T1000 (cell line): ENCODE measurements at places on chromosomes 7 and 10.
A peak's percentile ranks its signal among the peaks of the same experiment; 100 is the strongest.

DNA sequence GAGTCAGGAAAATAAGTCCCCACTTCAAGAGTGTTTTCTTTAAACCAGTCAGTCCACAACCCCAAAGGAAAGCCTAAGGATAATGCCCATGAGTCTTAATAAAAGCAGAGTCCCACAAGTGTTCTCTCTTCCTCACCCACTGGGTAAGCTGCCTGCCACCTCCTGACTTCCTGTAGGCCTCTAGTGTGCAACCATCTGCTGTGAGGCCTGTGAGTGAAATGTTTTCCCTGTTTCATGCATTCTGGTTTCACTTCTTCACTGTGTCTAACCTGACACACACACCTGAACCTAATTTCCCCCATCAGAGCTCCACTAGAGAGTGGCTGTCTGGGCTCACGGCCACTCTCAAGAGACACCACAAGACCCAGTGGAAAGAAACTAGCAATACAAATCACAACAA is 38.9 kb upstream of the GDF10 start:
- no peak for DNase-seq

DNA sequence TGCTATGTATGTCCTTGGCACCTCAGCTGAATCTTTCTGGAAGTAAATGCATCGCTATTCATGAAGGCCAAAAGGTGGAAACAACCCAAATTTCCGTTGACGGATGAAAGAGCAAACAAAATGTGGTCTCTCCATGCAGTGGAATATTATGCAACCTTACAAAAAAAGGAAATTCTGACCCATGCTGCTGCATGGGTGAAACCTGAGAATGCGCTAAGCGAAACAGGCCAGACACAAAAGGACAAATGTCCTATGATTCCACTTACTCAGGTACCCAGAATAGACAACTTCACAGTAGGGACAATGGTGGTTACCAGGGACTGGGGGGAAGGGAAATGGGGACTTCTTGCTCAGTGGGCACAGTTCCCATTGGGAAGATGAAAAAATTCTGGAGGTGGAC is 158.8 kb downstream of the CAMK1D start:
- DNase-seq, result no peak

- DNase-seq, result no peak
Observed at GRCh38 chr10:71262027-71262426, 49.7 kb downstream of the UNC5B start.

GRCh38 chr10:94041206-94041605 is 47.5 kb downstream of the PLCE1 start:
- DNase-seq, result no peak

DNA sequence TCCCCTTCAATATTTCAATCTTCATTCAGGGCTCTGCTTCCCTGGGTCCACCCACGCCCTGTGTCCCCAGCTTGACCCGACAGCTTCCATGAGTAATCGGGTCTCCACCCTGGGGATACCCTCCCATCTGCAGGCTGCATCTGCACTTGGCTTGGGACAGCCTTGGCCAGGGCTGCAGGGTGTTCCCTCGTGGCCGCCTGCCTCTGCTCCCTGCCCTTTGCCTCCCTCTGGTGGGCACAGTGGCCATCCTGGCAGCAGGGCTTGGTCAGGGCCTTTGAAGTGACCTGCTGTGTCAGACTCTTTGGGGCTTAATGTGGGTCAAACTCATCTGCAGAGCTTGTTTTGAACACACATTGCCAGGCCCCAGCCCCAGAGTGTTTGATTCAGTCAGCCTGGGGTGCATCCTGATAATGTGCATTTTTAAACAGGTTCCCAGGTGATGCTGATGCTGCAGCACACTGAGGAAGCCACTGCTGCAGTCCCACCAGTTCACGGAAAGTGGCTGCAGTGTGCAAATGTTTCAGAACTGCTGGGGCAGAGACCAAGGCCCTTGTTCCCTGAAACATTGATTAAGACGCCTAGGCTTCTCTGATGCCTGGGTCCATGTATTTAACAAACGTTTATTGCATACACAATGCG is 80.7 kb upstream of the SEC61G start:
- DNase-seq, result peak; percentile 46

DNA sequence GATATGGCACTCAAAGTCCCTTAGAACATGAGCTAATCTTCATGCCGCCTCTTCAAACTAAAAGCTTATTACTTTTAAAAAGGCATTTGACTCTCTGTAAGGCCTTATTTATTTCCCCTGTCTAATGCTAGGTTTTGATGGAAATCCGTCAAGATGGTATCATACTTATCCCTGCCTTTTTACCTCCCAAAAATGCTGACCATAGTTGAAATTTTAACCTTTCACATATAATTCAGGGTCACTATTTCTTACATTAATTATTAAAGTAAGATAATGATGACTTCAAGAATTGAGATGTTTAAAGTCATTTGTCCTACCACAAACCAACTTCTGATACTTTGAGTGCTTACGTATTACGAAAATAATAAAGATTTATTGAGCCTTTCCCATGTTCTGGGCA is 12.3 kb upstream of the OSBPL3 start:
- no peak for DNase-seq

GRCh38 chr10:29243750-29244149 is 45.1 kb upstream of the LYZL1 start:
- no peak for DNase-seq

DNA sequence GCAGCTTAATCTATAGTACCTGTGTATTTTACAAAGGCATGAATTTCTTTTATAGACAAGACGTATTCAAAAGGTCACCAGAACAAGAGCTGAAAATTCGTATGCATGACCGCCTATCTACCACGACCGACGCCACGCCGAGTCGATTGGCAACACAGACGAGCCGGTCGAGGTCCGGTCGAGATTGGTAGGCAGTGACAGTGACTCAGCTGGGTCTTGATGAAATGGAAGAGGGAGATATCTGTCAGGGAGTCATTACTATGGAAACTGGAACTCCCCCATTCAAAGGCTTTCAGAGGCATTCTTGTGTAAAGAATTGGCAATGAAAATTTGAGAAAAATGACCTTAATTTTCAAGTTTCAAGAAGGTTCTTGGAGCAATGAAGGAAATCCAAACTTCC is 2.1 kb downstream of the ATP5MK start:
- DNase-seq, result no peak

DNA sequence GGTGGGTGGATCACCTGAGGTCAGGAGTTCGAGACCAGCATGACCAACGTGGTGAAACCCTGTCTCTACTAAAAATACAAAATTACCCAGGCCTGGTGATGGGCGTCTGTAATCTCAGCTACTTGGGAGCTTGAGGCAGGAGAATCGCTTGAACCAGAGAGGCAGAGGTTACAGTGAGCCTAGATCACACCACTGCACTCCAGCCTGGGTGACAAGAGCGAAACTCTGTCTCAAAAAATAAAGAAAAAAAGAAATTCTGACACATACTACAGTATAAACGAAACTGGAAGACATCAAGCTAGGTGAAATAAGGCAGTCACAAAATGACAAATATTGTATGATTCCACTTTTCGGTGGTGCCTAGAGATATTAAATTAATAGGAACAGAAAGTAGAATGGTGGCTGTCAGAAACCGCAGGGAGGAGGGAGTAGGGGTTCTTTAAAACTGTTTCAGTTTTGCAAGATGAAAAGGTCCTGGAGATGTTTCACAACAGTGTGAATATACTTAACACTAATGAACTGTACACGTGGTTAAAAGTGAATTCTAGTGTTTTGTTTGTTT is 23.2 kb downstream of the PILRA start:
- DNase-seq, result no peak

DNA sequence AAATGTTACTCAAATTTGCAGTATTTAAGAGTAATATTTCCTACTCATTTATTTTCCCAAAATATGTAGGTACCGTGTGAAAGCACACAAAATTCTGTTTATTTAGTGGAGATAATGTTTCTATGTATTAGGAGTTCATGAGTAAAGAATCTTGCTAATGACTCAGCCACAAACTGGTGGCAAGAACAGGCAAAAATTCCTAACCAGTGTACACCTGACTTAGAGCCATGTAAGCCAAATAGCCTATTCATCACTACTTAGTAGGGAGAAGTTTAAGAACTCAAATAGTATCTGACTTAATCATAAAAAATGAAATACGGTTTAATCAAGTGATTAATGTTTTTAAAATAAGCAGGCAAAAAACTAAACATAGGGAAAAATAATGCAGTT is 169.0 kb downstream of the SRPK2 start:
- DNase-seq, result no peak

GRCh38 chr7:17472939-17473338 is 174.5 kb downstream of the AHR start:
- no peak for DNase-seq

DNA sequence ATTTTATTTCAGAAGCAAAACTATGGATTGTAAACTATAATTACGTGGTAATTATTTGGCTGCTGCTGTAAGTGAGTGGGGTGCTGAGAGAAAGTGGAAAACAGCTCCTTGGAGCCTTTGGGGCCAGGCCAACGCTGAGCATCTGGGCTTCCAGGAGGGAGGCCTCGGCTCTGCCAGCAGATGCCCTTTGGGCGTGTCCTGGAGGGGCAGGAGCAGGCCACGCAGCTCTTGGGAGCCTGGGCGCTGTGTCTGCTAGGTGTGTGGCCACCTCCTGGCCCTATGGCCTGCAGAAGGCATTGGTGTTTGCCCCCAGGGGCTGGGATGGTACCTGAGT is 423.3 kb downstream of the GLRX3 start:
- no peak for DNase-seq

GRCh38 chr7:17623546-17624185 is 316.6 kb downstream of the SNX13 start:
- DNase-seq, result no peak

DNA sequence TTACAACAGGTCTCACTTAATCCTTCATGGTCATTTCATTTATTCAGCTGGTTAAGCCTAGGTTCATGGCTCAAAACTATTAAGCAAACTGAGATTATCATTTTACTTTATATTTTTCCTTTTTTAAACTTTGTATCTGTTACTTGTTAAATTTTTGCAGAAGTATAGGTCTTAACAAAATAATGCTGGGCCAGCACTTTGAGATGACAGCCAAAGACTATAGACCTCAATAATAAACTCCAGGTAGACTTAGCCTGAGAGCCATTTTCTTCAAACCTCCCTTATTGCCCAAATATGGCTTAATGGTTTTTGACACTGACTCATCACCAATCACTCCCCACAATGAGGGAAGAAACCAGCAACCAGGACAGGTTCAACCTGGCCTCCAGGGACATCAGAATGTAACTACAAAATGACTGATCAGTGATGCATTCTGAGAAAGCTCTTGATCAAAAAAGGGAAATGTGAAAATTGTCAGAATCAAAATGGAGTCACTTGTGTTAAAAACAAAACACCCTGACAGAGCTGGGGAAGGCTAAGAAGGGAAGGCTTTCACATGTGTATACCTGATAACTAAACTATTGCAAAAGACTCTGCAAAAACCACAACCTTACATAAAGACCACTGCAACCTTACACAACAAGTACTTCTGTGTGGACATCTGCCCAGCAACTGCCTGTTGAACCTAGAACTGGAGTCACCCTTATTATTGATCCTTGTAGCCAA is 2.1 kb upstream of the CCDC126 start:
- DNase-seq, result no peak

DNA sequence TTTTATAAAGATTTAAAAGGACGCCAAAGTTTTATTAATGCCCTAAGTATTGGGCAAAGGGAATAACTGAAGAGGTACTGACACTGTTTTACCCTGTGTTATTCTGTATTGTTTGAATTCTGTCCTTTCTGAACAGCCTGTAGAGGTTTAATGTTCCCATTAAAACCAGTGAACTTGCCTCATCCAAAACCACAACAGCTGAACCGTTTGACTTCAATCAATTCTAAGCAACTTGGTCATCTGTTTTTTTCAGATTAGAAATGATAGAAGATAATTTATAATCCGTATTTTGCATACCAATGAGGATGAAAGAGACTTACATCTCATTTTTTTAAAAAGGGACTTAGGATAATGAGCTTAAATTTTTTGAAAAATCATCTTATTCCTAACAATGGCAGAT is 40.4 kb downstream of the HACD1 start:
- DNase-seq, result no peak

DNA sequence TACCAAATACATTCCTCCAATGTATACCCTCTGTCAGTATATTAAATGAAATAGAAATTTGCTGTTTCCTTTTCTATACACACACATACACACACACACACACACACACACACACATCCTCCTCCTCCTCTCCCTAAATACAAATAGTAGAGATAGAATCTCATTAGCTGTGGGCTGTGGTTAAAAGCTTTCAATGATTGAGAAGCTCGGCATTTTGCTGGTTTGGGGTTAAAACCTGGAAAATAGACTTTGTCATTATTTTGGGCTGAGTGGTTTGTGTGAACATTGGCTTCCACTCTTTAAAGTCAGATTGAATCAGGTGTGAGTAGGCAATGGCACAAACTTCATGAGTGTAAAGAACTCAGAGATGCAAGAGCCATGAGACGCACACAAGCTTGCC is 596.0 kb downstream of the XPNPEP1 start:
- no peak for DNase-seq

- DNase-seq, result no peak
Observed at GRCh38 chr10:102300278-102300843, 55.0 kb downstream of the GBF1 start.

DNA sequence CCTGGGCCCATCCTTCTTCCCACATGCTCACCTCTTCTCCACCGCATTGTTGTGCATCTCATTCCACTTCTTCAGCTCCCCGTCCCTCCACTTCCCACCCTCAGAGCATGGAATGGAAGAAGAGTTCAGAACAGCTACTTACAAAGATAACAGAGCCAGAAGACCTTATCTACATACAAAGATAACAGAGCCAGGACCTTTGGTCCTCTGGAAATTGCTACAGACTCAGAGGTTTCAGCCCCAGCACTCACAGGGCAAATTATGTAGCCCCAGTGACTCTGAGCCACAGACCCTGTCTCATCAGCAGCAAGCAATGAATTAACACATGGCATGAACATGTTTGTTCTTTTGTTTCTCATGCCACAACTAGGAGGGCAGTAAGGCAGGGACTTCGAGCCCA is 28.7 kb upstream of the SLC29A3 start:
- no peak for DNase-seq

- no peak for DNase-seq
Observed at GRCh38 chr7:137172105-137172590, 171.4 kb downstream of the PTN start.

DNA sequence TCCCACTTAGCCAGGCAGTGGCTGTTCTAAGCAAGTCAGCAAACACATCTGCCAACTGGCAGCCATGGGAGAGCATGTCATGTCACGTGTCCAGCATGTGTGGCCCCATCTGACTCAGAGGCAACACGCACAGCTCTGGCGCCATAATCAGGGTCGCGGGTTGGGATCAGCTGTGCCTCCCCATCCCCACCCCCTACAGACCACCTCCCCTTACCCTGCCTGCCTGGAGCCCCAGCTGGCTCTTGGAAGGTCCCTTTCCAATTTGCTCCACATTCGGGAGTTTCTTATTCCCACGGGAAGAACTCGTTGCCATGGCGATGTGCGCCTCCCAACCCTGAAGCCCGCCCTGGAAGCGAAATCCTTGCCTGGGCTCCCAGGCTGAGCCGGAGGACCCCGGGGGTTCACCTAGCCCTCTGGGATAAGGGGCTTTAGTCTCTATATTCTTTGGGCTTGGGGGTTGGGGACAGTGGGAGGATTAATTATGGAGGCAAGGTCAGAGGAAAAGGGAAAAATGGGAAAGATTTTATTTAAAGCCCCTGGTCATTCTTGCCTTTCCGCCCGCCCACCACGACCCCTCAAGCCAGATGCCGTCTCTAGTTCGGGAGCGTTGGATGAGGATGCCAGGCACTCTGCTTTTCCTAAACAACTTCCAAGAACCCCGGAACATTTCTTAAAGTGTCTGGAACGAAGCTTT is 283.7 kb downstream of the ZEB1 start:
- peak; percentile 49 for DNase-seq
